ENCODE measurements at places on chromosomes 3 and 15.

- DNase-seq = no peak
These were observed 604.0 kb upstream of the LMCD1 start for GRCh38 chr3:7897655-7898054.

DNA sequence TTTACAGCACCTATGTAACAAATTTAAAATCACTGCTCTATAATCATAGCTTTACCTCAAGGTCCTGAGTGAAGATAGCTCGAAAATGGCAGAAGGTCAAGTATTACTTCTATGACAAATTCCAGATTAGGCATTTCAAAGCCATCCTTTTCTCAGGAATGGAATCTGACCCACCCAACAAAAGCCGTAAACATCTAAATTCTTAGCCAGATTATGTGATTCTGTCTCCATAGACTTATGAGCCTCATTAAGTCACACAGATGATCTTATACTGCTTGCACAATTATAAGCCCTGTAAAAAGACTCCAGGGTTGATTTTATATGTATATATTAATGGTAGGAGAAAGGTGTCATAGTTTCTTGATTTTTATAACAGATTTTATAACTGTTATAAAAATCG lies 56.9 kb downstream of the CEP152 start:
- no peak for DNase-seq

DNA sequence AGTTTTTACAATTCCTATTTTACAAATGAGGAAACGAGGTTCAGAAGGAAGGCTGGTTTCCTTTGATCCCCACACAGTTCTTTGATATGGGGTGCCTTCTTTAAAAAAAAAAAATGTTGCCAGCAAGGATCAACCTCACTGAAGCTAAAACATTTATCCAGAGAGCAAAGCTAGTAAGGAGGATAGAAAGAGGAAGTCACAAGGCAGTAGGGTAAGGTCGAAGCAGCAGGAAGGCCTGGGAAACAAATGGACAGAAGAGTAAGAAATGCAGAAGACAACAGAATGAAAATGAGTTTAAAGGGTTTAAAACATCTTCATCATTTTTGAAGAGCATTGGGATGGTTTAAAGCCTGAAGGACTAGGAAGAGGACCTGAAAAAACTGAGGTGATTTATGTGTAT lies 30.6 kb upstream of the CP start:
- DNase-seq = no peak

GRCh38 chr3:114310695-114311094 lies 16.9 kb downstream of the TIGIT start:
- DNase-seq = no peak

- no peak for DNase-seq
These were observed 13.3 kb upstream of the IREB2 start for GRCh38 chr15:78424673-78425072.

GRCh38 chr3:104530934-104531333 lies 835.8 kb upstream of the ALCAM start:
- no peak for DNase-seq

DNA sequence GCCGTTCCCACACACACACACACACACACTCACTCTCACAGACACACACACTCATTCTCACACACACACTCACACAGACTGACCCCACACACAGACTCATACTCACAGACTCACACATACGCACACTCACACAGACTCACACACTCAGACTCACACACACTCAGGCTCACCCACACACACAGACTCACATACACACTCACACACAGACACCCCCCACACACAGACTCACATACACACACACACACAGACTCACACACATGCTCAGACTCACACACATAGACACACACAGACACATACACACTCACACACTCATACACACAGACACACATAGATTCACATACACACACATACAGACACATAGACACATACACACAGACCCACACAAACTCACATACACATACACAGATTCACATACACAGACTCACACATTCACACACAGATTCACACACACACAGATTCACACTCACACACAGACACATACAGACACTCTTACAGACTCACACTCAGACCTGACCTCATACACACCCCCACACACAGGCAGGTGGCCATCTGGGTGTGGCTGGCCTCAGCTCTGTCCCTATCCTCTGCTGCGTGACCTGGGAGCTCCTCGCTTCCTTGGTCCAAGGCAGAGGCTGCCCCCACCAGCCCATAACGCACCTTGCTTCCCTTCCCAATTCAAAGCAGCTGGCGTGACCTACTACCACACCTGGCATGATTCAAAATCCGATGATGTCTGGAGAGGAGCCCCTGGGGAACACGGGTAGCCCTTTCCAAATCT lies 1.9 kb downstream of the C3orf22 start:
- no peak for DNase-seq

GRCh38 chr3:95905182-95905581 lies 909.2 kb upstream of the EPHA6 start:
- no peak for DNase-seq

GRCh38 chr3:123634149-123635051 lies 49.5 kb upstream of the HACD2 start:
- DNase-seq = no peak

DNA sequence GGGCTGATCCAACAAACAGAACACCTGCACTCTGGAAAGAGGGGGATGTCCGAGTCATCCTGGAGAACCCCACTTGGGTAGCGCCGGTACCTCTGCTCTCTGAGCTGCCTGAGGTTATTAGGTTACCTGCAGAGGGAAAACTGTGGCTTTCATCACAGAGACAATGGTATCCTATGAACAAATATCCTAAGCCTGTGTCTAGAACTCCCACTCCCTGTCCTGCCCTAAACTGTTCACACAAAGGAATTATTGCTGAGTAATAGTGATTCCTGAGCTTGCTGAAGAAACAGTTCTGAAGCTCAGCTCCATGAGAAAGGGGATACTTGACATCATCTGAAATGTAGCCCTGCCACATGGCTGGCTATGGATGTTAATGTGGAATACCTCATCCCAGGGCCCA lies 31.9 kb upstream of the WNT5A start:
- DNase-seq = no peak

GRCh38 chr3:50268703-50269451 lies at the start of gene SEMA3B:
Gene SEMA3B, plus strand, starts transcription at chr3:50269147. Its CDS starts 94 bp downstream, at chr3:50269241.
- peak; percentile 68 for DNase-seq

GRCh38 chr15:92707880-92708551 lies 52.4 kb upstream of the FAM174B start:
- no peak for DNase-seq

DNA sequence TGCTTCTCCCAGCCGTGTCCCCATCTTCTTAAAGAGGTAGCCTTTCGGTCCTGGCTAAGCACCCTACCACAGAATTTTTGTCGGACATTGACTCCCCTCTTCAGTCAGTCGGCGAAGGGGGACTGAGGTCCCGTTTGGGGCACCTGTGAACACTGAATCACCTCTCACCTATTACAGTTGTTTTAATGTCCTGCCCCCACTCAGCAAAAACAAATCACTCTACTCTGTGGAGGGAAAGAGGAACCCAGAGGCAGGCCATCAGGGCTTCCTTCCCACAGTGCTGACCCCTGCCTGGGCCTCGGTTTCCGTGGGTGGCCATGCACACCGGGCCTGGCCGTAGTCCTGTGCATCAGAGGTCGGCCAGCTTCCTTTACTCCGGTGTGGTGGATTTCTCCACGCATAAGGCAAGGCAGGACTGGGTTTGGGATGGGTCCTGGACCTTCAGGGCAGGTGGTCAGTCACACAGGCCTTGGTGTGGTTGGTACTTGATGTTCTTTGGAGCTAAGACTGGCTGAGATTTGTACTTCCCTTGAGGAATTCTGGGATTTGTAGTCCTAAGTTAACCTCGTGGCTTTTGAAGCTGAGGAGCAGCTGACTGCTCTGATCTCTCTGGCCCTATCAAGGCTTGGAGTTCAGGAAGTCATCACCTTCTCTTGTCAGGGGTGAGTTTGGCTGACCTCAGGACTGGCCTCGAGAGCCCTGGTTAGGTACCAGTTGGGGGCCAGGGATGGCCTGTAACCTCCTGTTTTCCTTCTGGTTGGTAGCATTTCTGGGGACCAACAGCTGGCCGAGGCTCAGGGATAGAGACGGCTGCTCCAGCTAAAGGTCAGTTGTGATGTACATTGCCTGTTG lies 627 bp upstream of the FAM131A start:
- DNase-seq = no peak

GRCh38 chr3:131907796-131908195 lies 127.0 kb downstream of the CPNE4 start:
- DNase-seq = no peak

DNA sequence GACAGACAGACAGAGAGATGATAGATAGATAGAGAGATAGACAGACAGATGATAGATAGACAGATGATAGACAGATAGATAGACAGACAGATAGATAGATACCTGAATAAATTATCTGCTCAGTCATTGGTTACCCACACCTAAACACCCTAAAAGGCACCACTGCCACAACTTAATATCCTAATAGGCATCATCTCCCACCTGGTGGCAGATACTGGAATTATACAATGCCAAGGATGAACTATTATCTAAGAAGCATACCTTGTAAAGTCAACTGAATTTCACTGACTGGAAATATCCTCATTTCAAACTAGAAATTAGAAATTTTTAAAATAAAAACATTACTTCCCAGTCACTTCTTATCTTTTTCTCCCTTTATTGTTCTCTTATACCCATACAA lies 19.4 kb upstream of the ATP8B4 start:
- DNase-seq = no peak

DNA sequence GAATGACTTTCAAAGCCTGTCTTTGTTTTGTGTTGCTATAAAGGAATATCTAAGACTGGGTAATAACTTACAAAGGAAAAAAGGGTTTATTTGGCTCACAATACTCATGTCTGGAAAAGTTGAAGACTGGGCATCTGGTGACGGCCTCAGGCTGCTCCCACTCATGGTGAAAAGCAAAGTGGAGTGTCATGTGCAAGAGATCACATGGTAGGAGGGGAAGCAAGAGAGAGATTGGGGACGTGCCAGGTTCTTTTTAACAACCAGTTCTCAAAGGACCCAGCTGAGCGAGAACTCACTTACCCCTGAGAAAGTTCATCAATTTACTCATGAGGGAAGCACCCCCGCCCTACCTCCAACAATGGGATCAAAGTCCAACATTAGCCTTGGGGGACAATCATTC lies 929.4 kb downstream of the ROBO1 start:
- no peak for DNase-seq

DNA sequence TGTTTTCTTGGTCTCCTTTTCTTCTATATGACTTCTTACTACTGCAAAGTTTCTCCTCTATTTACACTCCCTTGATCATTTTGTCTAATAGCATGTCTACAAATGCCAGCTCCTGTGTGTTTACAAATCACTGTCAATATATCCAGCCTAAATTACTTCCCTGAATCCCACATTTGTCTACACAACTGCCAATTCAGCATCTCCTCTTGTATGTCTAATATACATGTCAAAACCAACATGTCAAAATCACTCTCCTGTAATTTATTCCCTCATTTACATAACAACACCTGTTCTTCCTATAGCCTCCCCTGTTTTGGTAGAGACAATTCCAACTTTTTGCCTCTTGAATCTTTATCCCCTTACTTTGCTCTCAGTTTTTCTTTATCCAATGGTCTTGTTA lies 359.3 kb downstream of the PLOD2 start:
- DNase-seq = no peak

DNA sequence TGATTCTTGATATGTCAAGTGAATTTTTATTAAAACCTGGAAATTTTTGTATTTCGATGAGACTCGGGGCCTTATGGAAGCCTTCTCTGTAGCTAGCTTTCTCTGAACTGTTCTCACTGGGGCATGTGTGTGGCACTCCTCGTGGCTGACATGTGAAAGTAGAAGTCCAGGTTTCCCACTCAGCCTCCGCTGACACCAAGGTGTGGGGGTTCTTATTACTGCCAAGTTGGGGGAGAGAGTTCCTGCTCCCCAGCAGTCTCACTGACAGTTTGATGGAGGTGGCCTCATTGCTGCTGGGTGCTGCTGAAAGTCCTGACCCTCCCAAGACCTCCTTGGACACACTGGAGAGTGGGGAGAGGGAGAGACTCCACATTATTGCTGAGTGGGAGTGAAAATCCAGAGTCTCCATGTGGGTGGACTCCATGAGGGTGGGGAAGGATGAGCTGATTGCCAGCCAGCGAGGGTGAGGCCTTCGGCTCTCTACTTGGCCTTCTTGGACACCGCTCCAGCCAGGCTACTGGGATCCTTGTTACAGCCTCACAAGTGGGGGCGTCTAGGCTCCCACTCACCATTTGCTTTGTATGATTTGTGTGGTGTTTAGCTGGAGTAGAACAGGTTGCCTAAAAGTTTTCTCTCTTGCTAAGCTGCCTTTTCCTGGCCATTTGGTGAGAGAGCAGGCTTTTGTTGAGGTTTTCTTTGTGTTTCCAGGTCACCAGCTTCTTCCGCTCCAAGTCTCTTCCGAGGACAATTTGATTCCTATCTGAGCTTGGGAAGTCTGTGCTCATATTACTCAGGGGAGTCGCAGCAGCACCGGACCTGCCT lies 64.1 kb downstream of the LSM3 start:
- no peak for DNase-seq

GRCh38 chr3:132090921-132091320 lies 56.1 kb upstream of the CPNE4 start:
- DNase-seq = no peak

- no peak for DNase-seq
These were observed 1.6 kb upstream of the UBA3 start for GRCh38 chr3:69081583-69082262.

GRCh38 chr3:21893242-21893641 lies 142.2 kb upstream of the ZNF385D start:
- no peak for DNase-seq

DNA sequence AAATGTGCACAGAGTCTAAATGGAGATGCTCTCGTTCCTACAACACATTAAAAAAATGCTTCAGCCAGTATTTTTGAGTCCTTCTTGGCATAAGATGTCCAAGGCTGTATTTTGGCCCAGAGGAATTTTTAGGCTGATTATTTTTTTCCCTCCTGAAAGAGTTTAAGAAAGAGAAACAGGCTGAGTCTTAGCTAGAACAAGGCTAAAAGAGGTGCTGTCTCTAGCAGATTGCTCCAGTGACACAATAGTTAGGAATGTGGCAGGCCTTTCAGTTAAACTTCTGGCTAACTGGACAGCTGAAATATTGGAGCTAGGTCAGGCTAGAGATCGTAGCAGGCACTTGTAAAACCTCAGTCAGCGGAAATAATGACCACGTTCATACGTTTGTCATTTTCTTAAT lies 271.4 kb upstream of the RARB start:
- DNase-seq = no peak

GRCh38 chr15:86236356-86237110 lies 156.9 kb downstream of the AGBL1 start:
- DNase-seq = no peak

DNA sequence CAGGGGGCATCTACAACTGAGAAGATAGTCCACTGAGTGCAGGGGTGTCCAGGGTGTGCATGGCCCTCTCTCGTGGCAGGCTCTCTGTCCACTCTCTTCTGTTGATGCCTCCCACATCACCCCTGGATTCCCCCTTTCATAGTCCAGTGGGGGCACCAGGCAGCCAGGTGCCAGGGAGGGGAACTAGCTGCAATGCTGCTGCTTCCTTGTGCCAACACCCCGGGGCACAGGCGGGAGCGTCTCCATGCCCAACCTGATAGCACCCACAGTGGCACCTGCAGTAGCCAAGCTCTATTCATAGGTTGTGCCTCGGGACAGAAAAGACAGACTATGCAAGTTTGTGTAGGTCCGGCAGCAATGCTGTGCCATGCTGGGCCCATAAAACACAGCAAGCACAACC lies 11.7 kb downstream of the DUOX2 start:
- no peak for DNase-seq

GRCh38 chr15:66773129-66773873 lies 71.3 kb downstream of the SMAD6 start:
- no peak for DNase-seq

- no peak for DNase-seq
These were observed 119.9 kb downstream of the FOXP1 start for GRCh38 chr3:71463617-71464016.

- DNase-seq = peak; percentile 54
These were observed 4.7 kb downstream of the NR1D2 start for GRCh38 chr3:23949784-23950183.
